ENCODE measurements at places on chromosomes 16 and 17. TPM values are rescaled to one million over a fixed set of nuclear protein-coding genes. Genes with fewer than 3 reads are reported as not detected.

The CMTM2 gene
- not detected for total RNA-seq

The IKZF3 gene
- not detected for total RNA-seq

The SERPINF2 gene
- total RNA-seq = not detected

The MMP15 gene
- total RNA-seq = 1.7 TPM

The RDM1 gene
- total RNA-seq = 0.38 TPM

The RAB26 gene
- 1.5 TPM for total RNA-seq

The UTS2R gene
- not detected for total RNA-seq

The WNK4 gene
- 0.12 TPM for total RNA-seq

The MYO15B gene
- 1.6 TPM for total RNA-seq

The RNF157 gene
- 2.3 TPM for total RNA-seq

The KRT20 gene
- not detected for total RNA-seq

The FOXF1 gene
- not detected for total RNA-seq

The KRTAP4-2 gene
- total RNA-seq = not detected

The SMARCE1 gene
- total RNA-seq = 68.1 TPM

The CCL8 gene
- 1.2 TPM for total RNA-seq

The ZMYND15 gene
- total RNA-seq = 0.23 TPM

The ABCC11 gene
- not detected for total RNA-seq

The CD7 gene
- total RNA-seq = not detected

The C1QL1 gene
- 0.23 TPM for total RNA-seq

The ARHGAP44 gene
- total RNA-seq = 0.30 TPM

The CCDC57 gene
- total RNA-seq = 14.0 TPM

The AMFR gene
- total RNA-seq = 465 TPM

The ANKRD40CL gene
- total RNA-seq = not detected

The GSE1 gene
- 14.5 TPM for total RNA-seq

The PRAC2 gene
- total RNA-seq = not detected

The PLA2G10 gene
- total RNA-seq = not detected

The JPT2 gene
- total RNA-seq = 8.8 TPM

All from smooth muscle cell of the coronary artery (primary cell).